Stimulated activated CD4-positive, alpha-beta T cell treated with anti-CD3 and anti-CD28 coated beads, Interleukin-15, amount 100 ng/mL, for 48 hours (primary cell): ENCODE measurements at places on chromosomes 4 and X.

- DNase-seq = no peak
Measured at GRCh38 chr4:3368841-3369760, 72.7 kb upstream of the HGFAC start.

- no peak for DNase-seq
Measured at GRCh38 chr4:184419976-184420375, 54.4 kb downstream of the IRF2 start.

- no peak for DNase-seq
Measured at GRCh38 chrX:80792205-80792604, 17.5 kb downstream of the BRWD3 start.

DNA sequence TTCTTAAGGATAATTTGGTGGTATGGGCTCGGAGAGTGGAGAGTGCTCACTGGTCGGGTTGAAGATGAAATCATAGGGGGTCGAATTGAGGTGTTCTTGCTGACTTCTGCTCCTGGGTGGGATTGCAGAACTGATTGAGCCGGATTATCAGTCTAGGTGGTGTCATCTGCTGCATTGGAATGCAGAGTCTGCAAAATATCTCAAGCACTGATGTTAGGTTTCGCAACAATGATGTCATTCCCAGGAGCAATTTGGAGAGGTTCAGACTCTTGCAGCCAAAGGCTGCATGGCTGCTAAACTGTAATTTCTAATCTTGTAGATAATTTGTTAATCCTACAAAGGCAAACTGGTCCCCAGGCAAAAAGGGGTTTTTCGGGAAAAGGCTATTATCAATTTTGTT lies 67.7 kb downstream of the RHOH start:
- no peak for DNase-seq

DNA sequence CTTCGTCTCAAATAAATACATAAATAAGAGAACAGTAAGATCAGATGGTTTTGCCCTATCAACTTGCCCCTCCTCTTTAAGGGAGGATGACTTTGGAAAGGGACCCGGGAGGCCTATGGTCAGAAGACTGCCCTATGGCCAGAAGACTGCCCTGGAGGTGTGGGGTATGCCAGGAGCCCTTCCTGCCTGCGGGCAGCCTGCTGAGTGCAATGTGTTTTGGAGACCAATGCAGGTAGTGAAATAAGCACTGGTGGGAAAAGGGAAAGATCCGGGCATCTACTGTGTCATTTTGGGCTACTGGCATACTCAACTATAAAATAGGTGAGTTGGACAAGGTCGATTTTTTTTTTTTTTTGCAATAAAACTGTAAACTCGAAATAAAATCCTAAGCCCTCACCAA lies 129.8 kb upstream of the SLC34A2 start:
- no peak for DNase-seq

- DNase-seq = no peak
Measured at GRCh38 chrX:110212299-110212698, 105.6 kb downstream of the AMMECR1 start.

GRCh38 chr4:184475096-184475461 lies 729 bp upstream of the IRF2 start:
- peak; percentile 57 for DNase-seq

DNA sequence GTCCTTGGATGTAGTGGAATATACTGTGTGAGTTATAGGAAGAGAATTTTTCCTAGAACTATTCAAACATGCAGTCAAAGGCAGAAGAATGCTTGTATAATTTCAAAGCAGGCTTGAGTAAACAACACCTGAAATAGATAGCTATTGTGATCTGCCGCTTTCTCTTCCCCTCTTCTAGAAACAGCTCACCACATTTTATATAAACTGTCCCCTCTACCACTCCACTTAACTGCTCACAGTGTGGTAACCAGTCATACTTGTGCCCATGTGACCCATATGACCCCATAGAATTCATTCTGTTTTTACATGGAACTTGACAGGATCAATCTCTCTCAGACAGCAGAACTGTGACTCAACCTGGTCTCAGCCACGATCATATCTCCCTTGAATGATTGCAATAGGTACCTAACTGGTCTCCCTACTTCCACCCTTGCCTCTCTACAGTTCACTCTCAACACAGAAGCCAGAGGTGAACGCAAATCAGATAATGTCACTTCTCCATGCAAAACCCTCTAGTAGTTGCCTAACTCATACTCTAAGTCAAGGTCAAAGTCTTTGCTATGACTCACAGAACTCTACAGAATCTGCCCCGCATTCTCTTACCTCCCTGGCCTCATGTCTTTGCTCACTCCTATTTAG lies 85.6 kb upstream of the EFHC2 start:
- no peak for DNase-seq

- no peak for DNase-seq
Measured at GRCh38 chrX:8390771-8391170, 73.9 kb upstream of the VCX3B start.

DNA sequence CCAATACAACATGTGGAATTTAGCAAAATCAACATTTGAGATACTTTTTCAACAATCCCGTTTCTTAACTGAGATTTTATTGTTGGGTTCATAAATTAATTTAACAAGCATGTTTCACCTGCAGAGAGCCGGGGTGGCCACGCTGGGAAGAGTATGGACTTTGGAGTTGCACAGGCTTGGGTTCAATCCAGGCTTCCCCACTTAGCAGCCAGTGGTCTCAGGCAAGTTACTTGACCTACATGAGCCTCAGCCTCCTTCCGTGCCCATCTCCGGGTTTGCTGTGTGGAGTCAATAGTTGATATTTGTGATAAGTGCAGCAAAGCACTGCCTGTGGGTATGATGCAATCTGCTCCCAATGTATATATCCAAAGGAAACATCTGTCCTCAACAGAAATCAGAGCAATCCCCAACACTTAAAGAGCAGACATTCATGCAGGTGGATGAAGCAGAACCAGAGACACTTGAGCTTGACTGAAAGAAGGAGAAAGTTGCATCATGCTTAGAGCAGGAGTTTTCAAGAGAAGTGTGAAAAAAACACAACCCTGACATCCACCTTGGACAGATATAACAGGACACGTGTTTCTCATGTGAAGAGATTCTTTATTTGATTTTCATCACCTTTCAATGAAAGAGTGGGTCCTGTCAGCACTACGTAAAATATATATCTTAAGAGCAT lies 5.1 kb downstream of the CYTL1 start:
- DNase-seq = no peak

GRCh38 chrX:7316887-7317286 lies 168.9 kb upstream of the PUDP start:
- no peak for DNase-seq

GRCh38 chr4:121648516-121648915 lies 48.3 kb downstream of the ANXA5 start:
- no peak for DNase-seq

GRCh38 chr4:81667539-81667938 lies 195.8 kb upstream of the RASGEF1B start:
- DNase-seq = no peak

- no peak for DNase-seq
Measured at GRCh38 chr4:31228068-31228467, 507.9 kb downstream of the PCDH7 start.

GRCh38 chr4:118676128-118676527 lies 9.1 kb upstream of the METTL14 start:
- DNase-seq = no peak

DNA sequence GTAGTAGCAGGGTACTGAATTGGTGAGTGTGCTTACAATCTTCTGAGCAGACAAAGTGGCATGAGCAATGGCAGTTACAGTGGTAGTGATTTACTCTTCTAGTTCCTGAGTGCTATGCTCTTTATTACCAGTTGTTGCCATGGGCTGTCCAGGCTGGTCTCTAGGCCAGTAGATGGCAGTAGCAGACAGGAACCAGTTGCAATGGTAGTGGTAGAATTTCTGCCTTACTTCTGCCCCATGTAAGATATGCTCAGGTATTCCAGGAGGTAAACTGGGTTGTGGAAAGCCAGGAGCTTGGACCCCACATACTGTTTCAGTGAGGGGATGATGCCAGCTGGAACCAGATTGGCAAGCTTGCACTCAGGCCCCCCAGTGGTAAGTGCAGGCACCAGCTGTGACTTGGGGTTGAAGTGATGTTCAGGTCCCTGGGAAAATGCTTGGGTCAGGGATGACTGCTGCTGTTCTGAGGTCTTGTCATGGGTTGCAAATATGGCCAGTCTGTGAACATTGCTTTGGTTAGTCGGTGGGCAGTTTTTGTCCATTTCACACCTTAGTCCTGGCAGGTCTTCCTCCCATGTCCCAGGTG lies 63.0 kb upstream of the ZXDB start:
- no peak for DNase-seq

DNA sequence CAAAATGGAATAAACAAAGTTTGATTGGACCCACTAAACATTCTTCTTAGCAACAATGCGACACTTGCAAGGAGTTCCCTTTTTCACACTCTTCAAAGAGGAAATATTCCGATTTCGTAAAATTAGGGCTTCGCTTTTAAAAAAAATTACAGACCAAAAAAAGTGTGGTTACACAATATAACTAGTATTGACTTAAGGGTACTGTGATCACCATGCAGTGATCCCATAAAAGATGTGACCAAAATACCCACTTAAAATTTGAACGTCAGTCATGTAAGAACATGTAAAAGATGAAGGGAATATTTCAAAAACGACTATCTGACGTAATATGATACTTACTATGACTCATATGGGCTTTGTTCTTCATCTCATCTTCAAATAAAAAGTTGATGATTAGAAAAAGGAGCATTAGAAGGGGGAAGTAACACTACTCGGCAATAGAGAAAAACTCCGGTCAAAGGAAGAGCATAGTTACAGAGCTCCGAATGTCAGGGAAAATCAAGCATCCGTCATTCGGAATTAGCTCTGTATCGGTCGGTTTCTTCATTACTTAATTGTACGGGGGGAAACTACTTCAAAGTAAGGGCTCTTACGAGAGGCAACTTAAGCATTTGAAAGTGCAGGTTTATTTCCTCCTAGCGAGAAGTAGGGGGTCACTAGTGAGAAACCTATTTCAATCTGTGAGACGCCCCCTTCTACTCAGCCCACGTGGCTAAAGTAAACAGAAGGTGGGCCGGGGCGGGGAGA lies 1.3 kb upstream of the TET2 start:
- DNase-seq = no peak

GRCh38 chr4:121270389-121270788 lies 106.3 kb upstream of the TNIP3 start:
- no peak for DNase-seq

DNA sequence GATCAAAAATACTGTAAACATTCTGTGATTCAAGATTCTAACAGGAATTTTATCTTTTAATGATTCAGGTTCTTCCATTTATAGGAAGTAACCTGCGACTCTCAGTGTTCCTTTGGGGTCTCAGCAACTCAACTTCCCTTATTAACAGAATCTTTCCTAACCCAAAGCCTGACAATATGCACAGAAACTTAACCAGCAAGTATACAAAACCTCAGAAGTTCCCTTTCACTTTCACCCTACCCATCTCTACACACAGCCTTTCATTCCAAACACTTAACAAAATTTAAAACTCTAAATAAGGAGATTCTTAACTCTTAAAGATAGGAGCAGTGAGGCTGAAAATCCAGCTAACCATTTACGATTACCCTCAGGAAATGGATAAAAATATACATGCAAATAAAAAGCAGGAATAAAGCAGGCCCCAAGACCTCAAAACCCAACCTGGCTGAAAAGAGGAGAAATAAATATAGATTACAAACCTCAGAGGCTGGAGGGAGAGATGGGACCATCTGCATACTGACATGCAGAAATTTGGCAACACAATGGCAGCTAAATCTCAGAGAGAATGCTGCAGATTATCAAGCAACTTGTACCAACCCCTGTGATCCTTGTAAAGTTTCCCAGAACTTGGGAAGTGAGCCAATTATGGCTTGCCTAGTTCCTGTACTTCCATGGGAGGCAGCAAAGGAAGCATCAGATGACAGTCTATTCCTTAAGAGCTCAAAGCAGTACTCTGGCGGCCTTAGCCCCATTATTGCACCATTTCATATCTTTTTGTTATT lies 101.0 kb downstream of the ATP11C start:
- DNase-seq = no peak

GRCh38 chrX:10972706-10973105 lies 138.4 kb upstream of the HCCS start:
- DNase-seq = no peak

DNA sequence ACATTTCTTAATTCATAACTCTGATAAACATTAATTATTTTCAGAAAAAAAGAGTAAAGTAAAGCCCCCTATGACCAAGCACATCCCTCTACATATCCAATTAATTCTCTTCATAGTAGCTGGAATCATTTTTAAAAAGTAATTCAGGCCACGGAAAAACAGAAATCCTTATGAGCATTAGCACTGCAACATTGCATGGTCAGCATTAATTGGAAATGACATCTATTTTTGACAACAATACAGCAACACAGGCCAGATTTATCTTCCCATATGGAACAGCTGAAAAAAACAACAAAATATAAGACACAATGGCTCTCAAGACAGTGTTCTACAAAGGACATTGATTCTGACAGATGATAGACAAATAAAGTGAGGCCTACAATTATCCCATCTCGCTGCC lies 236.6 kb downstream of the TMA16 start:
- DNase-seq = no peak

- no peak for DNase-seq
Measured at GRCh38 chr4:57195622-57196021, 85.4 kb upstream of the IGFBP7 start.

DNA sequence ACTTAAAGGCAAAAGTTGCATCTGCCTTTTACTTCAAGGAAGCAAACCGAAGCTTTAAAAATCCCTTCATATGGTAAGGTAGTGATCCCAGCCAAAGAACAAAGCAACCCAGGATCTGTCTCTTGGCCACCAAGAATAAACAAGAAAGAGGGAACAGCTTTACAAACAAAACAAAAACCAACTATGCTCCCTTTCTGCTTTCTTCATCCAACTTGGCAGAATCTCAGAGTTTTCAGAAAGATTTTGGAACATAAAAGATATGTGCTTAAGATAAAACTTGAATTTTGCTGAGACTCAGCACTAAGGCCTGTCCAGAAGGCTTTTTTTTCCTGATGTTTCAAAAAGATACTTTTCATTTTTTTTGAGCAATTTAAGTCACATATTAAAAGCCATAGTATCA lies 94.0 kb downstream of the COL4A6 start:
- no peak for DNase-seq

DNA sequence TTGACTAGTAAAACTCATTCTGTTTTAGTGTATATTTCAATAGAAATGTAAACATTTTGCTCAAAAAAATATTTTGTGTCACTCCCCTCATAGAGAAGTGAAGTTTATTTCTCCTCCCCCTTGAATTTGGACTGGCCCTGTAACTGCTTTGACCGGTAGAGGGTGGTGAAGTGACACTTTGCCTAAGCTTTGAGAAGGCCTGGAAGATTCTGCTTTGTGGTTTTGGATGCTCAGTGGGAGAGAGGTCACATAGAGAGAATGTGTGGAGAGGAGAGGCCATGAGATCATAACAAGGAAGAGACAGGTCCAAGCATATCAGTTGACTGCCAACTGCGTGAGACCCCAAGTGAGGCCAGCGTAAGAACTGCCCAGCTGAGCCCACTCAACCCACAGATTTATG lies 19.1 kb upstream of the ARX start:
- no peak for DNase-seq

DNA sequence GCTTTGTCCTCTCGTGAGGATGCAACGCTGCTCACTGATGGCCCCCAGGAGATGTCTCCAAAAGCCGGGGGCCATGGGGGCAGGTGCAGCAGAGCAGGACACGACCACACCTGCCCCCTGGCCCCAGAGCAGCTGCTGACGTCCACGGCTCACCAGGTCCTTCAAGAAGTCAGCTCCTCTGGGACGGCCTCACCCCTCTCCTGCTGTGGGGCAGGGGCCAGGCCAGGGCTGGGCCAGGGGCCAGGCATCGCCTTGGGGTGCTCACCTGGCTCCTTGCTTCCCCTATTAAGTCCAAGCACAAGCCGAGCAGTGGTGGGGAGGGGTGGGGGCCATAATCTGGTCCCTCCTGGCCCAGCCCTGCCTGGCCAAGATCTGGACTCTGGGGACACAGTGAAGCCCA lies 28.6 kb upstream of the MXD4 start:
- no peak for DNase-seq
